Osteoblast (primary cell): ENCODE measurements at places on chromosomes 2 and 18. TPM values are rescaled to one million over a fixed set of nuclear protein-coding genes. Genes with fewer than 3 reads are reported as not detected.

- no peaks in the 10 kb centered on the region for H3K36me3 ChIP-seq
- no peak for DNase-seq
- peak overlapping the region; percentile 27 for H3K4me3 ChIP-seq
- peaks cover 13% of the 10 kb centered on the region for H3K27me3 ChIP-seq
- H3K4me1 ChIP-seq: peaks cover 12% of the 10 kb centered on the region
Observed at GRCh38 chr18:26546170-26546874, 2.0 kb downstream of the KCTD1 start.

DNA sequence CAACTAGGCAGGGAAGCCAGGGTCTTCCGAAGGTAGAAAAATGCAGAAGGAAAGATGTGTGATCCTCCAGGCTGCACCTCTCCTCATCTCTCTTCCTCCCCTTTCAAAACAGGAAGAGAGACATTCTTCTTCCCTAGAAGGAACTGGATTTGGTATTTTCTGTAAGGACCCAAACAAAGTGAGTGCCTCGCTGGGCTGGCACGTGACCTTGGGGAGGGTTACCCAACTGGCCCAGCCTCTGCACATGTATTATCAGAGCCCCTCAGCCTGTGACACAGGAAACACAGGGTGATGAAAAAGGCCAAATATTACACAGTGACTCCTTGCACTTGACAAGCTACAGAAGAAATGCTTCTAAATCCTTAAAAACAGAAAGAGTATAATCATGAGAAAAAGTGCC is 2.3 kb downstream of the HJURP start:
- peak; percentile 59 for DNase-seq
- H3K4me1 ChIP-seq: peaks cover 28% of the 10 kb centered on the region
- peak overlapping the region; percentile 42 for H3K27ac ChIP-seq
- H3K27me3 ChIP-seq: no peaks in the 10 kb centered on the region

- no peak for DNase-seq
- no peak overlapping the region for H3K4me3 ChIP-seq
- peaks cover 5% of the 10 kb centered on the region for H3K4me1 ChIP-seq
- no peak overlapping the region for H3K27ac ChIP-seq
- no peaks in the 10 kb centered on the region for H3K27me3 ChIP-seq
- no peaks in the 10 kb centered on the region for H3K36me3 ChIP-seq
Observed at GRCh38 chr2:62266433-62267038, 70.6 kb downstream of the B3GNT2 start.

- H3K4me1 ChIP-seq: no peaks in the 10 kb centered on the region
- no peaks in the 10 kb centered on the region for H3K36me3 ChIP-seq
- no peaks in the 10 kb centered on the region for H3K27me3 ChIP-seq
- H3K27ac ChIP-seq: no peak overlapping the region
- no peak for DNase-seq
Observed at GRCh38 chr2:225140723-225141122, 98.5 kb upstream of the DOCK10 start.

- H3K36me3 ChIP-seq: no peaks in the 10 kb centered on the region
- no peak for DNase-seq
- H3K27me3 ChIP-seq: peaks cover 10% of the 10 kb centered on the region
- H3K4me1 ChIP-seq: peaks cover 12% of the 10 kb centered on the region
Observed at GRCh38 chr18:22230471-22230945, 61.1 kb downstream of the GATA6 start.

- peaks cover 15% of the 10 kb centered on the region for H3K4me1 ChIP-seq
- peak overlapping the region; percentile 16 for H3K27ac ChIP-seq
- peaks cover 56% of the 10 kb centered on the region for H3K36me3 ChIP-seq
- no peak overlapping the region for H3K4me3 ChIP-seq
Observed at GRCh38 chr2:38572167-38572566, 30.6 kb downstream of the HNRNPLL start.

DNA sequence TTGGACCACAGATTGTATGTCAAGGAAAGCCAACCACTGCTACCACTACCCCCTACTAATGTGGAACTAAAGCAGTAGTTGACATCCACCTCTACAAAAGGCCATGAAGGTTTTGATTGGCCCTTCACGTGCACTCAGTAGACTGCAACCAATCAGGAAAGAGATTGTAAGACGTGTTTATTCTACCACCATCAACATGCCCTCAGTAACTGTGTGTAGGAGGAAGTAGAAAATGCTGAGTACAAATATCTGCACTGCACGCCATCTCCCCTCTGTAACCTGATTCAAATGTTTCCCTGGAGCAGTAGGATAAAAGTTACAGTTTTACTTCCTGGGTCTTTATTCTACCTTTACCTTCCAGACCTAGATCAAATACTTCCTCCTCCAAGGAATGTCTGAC is 2.9 kb upstream of the CASP10 start:
- H3K36me3 ChIP-seq: no peaks in the 10 kb centered on the region
- H3K4me3 ChIP-seq: no peak overlapping the region
- no peak for DNase-seq

DNA sequence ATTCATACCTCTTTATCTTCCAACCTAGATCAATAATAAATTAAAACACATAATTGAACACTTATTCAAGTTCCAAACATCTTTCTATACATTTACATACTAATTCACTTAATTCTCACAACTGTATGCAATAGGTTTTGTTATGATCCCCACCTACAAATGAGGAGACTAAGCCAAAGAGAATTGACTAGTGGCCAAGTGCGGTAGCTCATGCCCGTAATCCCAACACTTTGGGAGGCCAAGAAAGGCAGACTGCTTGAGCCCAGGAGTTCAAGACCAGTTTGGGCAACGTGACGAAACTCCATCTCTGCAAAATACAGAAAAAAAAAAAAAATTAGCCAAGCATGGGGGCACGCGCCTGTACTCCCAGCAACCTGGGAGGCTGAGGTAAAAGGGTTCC is 36.8 kb downstream of the KCNG3 start:
- H3K4me1 ChIP-seq: no peaks in the 10 kb centered on the region
- H3K4me3 ChIP-seq: no peak overlapping the region
- H3K27me3 ChIP-seq: peaks cover 8% of the 10 kb centered on the region
- no peaks in the 10 kb centered on the region for H3K36me3 ChIP-seq
- no peak overlapping the region for H3K27ac ChIP-seq
- peak; percentile 22 for DNase-seq

DNA sequence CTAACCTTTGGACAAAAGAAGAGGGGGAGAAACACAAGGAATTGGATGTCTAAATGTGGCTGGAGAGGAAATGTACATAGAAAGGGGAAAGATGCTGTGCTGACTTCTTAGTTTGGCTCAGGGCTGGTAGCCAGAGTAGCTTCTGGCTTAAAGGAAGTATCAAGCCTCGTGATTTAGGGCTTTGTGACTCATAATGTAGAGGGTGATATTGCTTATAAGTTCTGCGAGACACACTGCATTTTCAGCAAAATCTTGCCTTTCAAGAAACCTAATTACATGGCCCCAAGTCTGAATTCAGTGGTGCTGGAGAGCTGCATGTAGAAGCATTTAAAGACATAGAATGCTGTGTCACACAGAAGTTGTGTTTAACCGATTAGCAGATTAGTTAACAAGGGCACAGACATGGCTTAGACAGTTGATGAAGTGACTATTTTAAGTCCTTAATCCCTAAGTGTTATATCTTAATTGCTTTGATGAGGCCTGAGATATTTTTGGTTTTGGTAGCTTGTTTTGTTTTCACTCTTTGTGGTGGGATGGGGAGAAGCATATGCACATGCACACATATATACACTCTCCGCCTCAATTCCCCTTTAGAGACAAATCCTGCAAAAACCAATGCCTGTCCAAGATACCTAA is 66.4 kb downstream of the EPAS1 start:
- DNase-seq: no peak
- no peaks in the 10 kb centered on the region for H3K27me3 ChIP-seq
- peaks cover 56% of the 10 kb centered on the region for H3K36me3 ChIP-seq
- H3K27ac ChIP-seq: peak overlapping the region; percentile 47

- H3K4me1 ChIP-seq: peaks cover 56% of the 10 kb centered on the region
- peak overlapping the region; percentile 90 for H3K4me3 ChIP-seq
- H3K27me3 ChIP-seq: no peaks in the 10 kb centered on the region
- peak; percentile 79 for DNase-seq
- H3K36me3 ChIP-seq: peaks cover 30% of the 10 kb centered on the region
- peak overlapping the region; percentile 88 for H3K27ac ChIP-seq
Observed at GRCh38 chr2:43224131-43224570, 2.3 kb downstream of the ZFP36L2 start.

DNA sequence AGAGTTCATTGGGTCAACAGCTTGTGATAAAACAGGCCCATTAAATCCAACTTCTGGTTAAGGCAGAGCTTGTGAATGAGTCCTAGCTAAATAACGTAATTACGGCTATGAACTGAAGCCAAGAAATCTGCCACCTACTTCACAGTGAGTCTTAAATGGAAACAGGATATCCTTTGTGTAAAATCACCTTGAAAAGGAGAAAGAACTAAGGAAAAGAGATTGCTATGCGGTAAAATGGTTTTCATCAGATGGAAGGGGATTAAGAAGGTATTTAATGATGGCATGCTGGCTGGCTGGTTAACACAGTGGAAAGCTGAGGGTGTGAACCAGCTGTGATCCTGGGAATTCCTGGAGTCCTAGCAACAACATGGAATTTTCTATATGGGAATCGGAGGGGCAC is 156.6 kb downstream of the DOK6 start:
- no peak overlapping the region for H3K4me3 ChIP-seq
- H3K27ac ChIP-seq: no peak overlapping the region
- H3K36me3 ChIP-seq: no peaks in the 10 kb centered on the region
- no peak for DNase-seq
- no peaks in the 10 kb centered on the region for H3K27me3 ChIP-seq
- no peaks in the 10 kb centered on the region for H3K4me1 ChIP-seq

DNA sequence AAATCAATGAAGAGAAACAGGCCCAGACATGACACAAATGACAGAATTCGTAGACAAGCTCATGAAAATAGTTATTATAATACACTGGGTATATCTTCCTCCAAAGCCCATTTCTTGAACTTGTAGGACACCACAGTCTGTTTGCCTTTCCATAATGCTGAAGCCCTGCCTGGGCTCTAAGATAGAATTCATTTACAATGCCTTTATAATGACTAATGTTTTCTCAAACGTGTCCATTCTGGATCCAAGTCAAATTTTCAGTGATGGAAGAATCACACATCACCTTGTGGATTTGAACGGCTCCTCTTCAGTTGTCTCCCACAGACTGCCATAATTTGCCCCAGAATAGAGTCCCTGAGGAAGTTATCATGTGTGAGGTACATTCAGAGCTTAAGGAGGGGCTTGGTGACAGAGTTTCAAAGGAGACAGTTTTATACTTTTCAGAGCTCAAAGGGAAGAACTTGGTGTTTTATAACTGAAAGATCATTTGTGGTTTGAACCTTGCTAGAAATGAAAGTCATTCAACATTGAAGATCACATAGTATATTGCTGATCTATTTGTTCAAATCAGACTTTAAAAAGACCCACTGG is 38.2 kb downstream of the CASP8 start:
- H3K4me3 ChIP-seq: no peak overlapping the region
- H3K27ac ChIP-seq: no peak overlapping the region
- H3K36me3 ChIP-seq: no peaks in the 10 kb centered on the region
- no peaks in the 10 kb centered on the region for H3K27me3 ChIP-seq
- DNase-seq: peak; percentile 71
- peaks cover 3% of the 10 kb centered on the region for H3K4me1 ChIP-seq

DNA sequence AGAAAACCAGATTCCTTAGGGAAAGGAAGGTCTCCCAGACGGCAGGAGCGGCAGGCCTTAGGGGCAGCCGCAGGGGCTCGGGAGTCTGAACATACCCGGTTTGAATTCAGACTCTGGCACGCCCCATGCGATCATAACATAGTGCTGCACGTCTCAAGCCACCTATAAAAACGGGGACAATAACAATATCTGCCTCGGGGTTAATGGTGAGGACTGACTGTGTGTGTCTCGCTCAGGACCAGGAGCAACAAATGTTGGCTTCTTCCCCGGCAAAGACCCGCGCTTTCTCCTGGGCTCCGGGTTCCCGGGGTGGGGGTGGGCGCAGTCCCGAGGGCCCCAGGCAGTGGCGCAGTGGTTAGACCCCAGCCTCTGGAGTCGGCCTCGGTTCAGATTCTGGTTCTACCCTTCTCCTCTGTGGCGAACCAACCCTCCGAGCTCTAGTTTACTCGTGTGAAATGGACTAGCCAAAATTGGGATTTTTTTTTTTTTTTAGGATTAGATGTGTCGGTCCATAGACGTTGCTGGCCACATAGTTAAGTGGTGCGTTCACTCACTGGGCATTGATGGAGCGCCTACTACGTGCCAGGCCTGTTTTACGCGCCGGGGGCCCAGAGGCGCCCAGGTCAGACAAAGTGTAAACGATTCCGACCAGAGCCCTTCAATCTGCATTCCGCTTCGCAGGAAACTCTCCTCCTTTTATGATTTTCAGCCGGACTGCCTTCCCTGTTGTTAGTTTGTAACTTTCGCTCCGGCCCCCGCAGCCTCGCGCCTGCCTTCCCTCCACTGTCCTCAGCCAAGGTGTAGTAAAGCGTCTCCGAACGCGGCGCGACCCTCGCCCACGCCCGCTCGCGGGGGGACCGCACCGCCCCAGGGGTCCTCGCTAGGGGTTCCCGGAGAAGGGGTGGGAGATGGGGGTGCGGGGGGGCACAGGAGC is 820 bp upstream of the SH3BP4 start:
- H3K4me1 ChIP-seq: peaks cover 46% of the 10 kb centered on the region
- peak overlapping the region; percentile 96 for H3K27ac ChIP-seq
- DNase-seq: peak; percentile 83
- H3K4me3 ChIP-seq: peak overlapping the region; percentile 78
- no peaks in the 10 kb centered on the region for H3K27me3 ChIP-seq
- H3K36me3 ChIP-seq: peaks cover 11% of the 10 kb centered on the region

DNA sequence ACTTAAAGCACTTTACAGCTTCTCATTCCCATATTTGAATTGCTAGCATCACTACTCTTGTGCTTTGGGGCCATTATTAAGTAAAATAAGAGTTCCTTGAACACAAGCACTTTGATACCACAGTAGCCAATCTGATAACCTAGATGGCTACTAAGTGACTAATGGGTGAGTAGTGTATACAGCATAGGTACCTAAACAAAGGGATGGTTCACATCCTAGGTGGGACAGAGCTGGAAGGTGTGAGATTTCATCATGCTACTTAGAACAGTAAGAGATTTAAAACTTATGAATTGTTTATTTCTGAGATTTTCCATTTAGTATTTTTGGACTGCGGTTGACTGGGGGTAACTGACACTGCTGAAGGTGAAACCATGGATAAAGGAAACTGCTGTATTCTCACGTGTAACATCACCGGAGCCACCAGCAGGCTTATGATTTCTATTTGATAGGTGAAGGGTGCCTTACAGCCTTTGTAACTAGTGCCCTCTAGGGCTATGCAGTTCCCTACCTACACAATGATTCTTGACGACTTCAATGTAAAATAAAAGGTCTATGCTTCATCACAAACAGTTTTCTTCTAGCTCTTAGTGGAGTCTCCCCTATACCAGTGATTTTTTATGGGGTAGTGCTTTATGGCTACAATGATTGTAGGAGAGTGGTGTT is 22.1 kb upstream of the CRIM1 start:
- no peak overlapping the region for H3K4me3 ChIP-seq
- H3K4me1 ChIP-seq: peaks cover 21% of the 10 kb centered on the region
- DNase-seq: no peak
- no peaks in the 10 kb centered on the region for H3K27me3 ChIP-seq
- H3K27ac ChIP-seq: no peak overlapping the region

- H3K27me3 ChIP-seq: no peaks in the 10 kb centered on the region
- H3K4me1 ChIP-seq: no peaks in the 10 kb centered on the region
- no peak overlapping the region for H3K4me3 ChIP-seq
Observed at GRCh38 chr18:77597726-77598125, 348.1 kb downstream of the GALR1 start.

The PLCD4 gene
- total RNA-seq: 2.5 and 4.4 TPM in 2 replicates

The MROH2A gene
- total RNA-seq: not detected in 2 replicates

The GCC2 gene
- total RNA-seq: 39.8 and 44.2 TPM in 2 replicates

The CTLA4 gene
- under 0.01 TPM in 1 of 2 replicates, not detected in the other for total RNA-seq
